ENCODE measurements at places on chromosomes 7 and 10. TPM values are rescaled to one million over a fixed set of nuclear protein-coding genes. Genes with fewer than 3 reads are reported as not detected.

The BPGM gene
- total RNA-seq: 12.8 TPM

The SLC26A4 gene
- 0.13 TPM for total RNA-seq

The OGDHL gene
- total RNA-seq: not detected

The GARIN1A gene
- total RNA-seq: 0.35 TPM

The RBM20 gene
- total RNA-seq: 4.5 TPM

DNA sequence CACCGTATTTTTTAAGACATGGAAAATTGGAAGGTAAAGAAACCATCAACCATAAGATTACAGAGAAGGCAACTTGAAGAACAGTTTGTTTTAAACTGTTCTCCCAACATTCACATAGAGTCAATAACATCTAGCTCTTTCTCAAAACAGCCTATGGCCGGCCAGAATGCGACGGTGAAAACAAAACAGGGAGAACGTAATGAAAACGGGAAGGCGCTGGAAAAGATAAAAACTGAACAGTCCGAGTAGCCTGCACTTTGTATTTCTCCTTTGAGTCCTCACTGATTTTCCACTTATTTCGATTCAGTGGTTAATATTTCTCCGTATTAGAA is 637 bp downstream of the MICU1 start:
- H3K27ac ChIP-seq: peak overlapping the region; percentile 90
- H3K4me3 ChIP-seq: peak overlapping the region; percentile 89
- H3K4me1 ChIP-seq: peaks cover 10% of the 10 kb centered on the region
- no peaks in the 10 kb centered on the region for H3K27me3 ChIP-seq
- DNase-seq: no peak

DNA sequence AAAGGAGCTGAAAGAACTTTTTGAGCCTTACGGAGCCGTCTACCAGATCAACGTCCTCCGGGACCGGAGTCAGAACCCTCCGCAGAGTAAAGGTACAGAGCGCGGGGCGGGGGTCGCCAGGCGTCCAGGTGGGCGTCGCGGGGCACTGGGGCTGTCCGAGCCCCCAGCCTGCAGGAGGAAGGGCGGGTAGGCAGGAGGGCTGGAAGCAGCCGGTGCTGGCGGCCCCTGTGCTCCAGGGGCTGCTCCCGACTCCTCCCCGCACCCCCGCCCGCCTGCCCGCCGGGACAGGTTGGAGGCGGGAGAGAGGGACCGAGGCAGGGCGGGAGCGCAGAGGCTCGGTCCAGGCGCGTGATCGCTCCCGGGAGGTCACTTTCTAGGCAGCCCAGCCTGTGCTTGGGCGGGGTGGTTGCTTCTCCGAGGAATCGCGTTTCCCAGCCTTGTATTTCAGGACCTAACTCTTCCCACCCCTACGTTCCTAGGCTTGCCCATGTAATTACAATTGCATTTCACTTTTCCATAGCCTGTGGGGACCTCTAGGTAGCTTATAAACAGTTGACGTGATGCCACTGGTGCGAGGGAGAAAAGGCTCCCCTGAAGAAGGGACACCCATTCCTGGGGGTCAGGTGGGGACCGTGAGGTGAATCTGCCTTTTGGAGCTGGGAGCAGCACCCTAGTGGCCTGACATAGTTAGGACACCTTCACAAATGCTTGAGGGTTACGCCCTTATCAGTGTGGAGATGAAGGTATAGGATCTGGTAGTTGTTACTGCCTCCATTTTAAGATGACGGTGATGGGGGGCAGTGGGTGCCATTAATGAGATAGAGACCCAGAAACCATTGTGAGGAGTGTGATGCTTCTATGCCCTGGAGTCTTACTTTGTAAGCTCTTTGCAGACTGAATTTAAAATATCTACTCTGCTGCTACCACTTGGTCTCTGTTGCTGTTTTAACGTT is 148.2 kb downstream of the CELF2 start:
- peak overlapping the region; percentile 91 for H3K27ac ChIP-seq
- DNase-seq: no peak
- peaks cover 5% of the 10 kb centered on the region for H3K27me3 ChIP-seq
- peaks cover 11% of the 10 kb centered on the region for H3K4me1 ChIP-seq

DNA sequence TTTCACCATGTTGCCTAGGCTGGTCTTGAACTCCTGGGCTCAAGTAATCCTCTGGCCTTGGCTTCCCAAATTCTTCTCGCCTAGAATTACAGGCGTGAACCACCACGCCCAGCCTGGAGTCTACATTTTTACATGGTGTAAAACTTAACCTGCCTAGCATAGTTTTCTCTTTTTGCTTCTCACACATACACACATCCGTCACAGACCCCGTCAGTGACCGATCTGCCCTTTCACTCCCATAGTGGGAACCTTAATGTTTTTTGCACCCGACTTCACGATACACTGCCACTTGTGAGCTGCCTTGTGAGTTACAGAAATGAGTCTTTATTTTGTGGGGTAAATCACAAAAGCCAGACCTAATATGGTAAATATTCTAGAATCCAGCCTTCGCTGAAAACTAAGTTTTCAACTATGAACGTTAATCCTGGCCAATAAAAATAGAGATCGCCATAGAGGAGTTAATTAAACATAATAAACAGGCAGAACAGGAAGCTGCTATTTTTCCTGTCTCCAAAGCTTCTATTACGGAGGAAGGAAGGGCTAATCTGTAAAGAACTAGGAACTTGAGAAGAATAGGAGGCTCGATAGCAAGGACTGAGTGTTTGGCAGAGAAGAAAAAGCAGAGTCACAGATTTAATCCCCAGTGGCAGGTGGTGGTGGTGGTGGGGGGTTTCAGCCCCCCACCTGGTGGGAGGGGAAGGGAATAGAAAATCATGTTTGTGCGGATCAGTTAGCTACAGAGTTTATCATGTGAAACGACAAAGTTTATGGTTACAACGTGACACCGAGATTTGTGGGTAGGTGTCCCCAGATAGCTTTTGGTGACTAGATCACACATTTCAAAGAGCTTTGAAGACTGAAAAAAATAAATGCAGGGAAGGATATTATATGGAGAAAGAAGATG is 14.7 kb upstream of the FAM171A1 start:
- H3K27ac ChIP-seq: no peak overlapping the region
- H3K4me1 ChIP-seq: no peaks in the 10 kb centered on the region
- peaks cover 8% of the 10 kb centered on the region for H3K27me3 ChIP-seq
- no peak overlapping the region for H3K4me3 ChIP-seq
- no peaks in the 10 kb centered on the region for H3K36me3 ChIP-seq
- DNase-seq: no peak

- no peak overlapping the region for H3K27ac ChIP-seq
- peaks cover 2% of the 10 kb centered on the region for H3K4me1 ChIP-seq
- H3K36me3 ChIP-seq: no peaks in the 10 kb centered on the region
- H3K4me3 ChIP-seq: no peak overlapping the region
- no peaks in the 10 kb centered on the region for H3K27me3 ChIP-seq
- no peak for DNase-seq
Measured at GRCh38 chr10:12947741-12948140, 53.8 kb downstream of the CCDC3 start.

GRCh38 chr10:14535457-14536130 is 204.9 kb upstream of the FRMD4A start:
- no peak overlapping the region for H3K4me3 ChIP-seq
- no peaks in the 10 kb centered on the region for H3K27me3 ChIP-seq
- no peaks in the 10 kb centered on the region for H3K36me3 ChIP-seq
- no peak for DNase-seq
- no peak overlapping the region for H3K27ac ChIP-seq

DNA sequence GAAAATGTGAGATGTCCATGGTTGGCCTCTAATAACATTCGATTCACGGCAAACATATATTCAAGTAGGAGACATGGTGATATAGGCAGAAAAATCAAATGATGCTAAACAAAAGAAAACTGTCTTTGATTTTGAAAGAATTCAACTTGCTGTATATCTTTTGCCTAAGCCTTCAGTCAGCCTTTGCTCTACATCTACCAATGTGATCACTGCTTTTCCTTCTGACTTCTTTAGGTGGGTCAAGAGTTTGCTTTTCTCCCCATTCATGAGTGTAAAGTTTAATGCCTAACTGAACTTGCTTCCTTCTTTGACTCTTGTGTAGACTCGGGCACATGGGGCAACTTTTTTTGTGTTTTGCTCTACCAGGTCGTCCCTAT is 417 bp upstream of the HIF1AN start:
- H3K4me1 ChIP-seq: peaks cover 36% of the 10 kb centered on the region
- H3K27me3 ChIP-seq: no peaks in the 10 kb centered on the region
- DNase-seq: no peak
- no peaks in the 10 kb centered on the region for H3K36me3 ChIP-seq

DNA sequence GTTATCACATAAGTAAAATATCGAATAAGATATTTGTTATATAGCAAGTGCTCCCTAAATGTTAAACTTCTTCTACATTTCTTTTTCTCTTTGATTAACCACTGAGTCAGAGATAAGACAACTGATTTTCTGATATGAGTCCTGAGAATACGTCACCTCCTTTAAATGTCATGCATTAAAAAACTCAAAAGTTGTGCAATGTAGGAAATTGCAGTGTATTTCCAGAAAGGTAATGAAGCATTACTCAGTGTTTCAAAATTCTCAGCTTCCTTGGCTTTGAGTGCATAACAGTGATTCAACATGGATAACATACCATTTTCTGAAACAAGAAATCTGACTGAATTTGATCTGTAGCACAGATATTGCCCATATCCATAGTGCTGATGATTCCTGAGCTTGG is 155.8 kb downstream of the BMPER start:
- H3K36me3 ChIP-seq: no peaks in the 10 kb centered on the region
- H3K4me3 ChIP-seq: no peak overlapping the region
- no peak for DNase-seq

DNA sequence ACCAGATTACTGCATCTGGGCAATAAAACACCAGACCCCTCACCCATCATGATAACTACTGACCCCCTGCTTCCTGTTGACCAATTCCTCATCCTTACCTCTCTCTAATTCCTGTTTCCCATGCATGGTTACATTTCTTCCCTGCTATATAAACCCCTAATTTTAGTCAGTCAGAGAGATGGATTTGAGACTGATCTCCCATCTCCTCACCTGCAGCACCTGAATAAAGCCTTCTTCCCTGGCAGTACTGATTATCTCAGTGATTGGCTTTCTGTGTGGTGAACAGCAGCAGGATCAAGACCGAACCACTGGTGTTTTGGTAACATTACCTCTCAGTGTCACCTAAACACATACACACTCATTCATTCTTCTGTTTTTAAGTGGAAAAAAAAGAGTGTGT is 41.2 kb upstream of the SVIL start:
- peaks cover 83% of the 10 kb centered on the region for H3K36me3 ChIP-seq
- no peak overlapping the region for H3K27ac ChIP-seq
- no peak overlapping the region for H3K4me3 ChIP-seq
- no peaks in the 10 kb centered on the region for H3K27me3 ChIP-seq
- no peaks in the 10 kb centered on the region for H3K4me1 ChIP-seq

- DNase-seq: no peak
- no peak overlapping the region for H3K4me3 ChIP-seq
- no peaks in the 10 kb centered on the region for H3K27me3 ChIP-seq
- H3K36me3 ChIP-seq: no peaks in the 10 kb centered on the region
- H3K27ac ChIP-seq: no peak overlapping the region
Measured at GRCh38 chr7:150850273-150850672, 2.0 kb upstream of the AOC1 start.

GRCh38 chr10:65701168-65701776 is 1224.6 kb upstream of the LRRTM3 start:
- no peaks in the 10 kb centered on the region for H3K27me3 ChIP-seq
- DNase-seq: no peak
- no peaks in the 10 kb centered on the region for H3K4me1 ChIP-seq
- H3K36me3 ChIP-seq: no peaks in the 10 kb centered on the region
- H3K27ac ChIP-seq: no peak overlapping the region

DNA sequence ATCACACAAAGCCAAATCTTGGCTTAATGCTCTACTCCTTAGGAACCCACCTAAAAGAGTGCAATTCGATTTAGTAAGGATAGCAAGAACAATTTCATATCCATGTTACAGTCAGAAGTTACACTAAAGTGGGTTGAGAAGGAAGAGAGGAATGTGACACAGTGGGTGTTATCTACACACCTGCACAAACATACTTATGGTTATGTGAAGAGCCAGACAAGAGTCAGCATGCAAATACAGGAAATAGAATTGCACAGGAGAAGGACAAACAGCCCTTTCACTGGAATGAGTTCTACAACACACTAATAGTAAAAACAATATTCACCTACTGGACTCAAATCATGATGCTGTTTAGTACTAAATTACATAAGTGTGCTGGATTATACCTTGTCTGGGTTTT is 262.8 kb downstream of the DGKB start:
- H3K27me3 ChIP-seq: no peaks in the 10 kb centered on the region
- DNase-seq: no peak
- H3K27ac ChIP-seq: no peak overlapping the region

GRCh38 chr10:13649844-13650520 is 63.2 kb downstream of the PRPF18 start:
- H3K36me3 ChIP-seq: peaks cover 100% of the 10 kb centered on the region
- H3K27me3 ChIP-seq: no peaks in the 10 kb centered on the region
- H3K27ac ChIP-seq: no peak overlapping the region
